ENCODE measurements at places on chromosomes 7 and 10.

DNA sequence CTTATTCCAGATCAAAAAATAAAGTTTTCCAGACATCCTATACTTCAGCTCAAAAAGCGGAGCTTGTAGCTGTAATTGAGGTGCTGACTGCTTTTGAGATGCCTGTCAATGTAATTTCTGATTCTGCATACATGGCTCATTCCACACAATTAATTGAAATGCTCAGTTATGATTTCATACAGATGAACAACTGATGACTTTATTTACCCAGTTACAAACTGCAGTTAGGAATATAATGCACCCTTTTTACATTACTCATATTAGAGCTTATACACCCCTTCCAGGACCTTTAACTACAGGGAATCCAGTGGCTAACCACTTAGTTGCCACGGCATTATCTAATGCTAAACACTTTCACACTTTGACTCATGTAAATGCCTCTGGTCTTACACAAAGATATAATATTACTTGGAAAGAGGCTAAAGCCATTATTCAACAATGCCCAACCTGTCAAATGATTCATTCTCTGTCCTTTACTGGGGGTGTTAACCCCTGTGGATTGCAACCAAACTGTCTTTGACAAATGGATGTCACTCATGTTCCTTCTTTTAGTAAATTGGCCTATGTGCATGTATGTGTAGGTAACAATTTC is 147.3 kb downstream of the ZNF33B start:
- peak; percentile 1 for DNase-seq

DNA sequence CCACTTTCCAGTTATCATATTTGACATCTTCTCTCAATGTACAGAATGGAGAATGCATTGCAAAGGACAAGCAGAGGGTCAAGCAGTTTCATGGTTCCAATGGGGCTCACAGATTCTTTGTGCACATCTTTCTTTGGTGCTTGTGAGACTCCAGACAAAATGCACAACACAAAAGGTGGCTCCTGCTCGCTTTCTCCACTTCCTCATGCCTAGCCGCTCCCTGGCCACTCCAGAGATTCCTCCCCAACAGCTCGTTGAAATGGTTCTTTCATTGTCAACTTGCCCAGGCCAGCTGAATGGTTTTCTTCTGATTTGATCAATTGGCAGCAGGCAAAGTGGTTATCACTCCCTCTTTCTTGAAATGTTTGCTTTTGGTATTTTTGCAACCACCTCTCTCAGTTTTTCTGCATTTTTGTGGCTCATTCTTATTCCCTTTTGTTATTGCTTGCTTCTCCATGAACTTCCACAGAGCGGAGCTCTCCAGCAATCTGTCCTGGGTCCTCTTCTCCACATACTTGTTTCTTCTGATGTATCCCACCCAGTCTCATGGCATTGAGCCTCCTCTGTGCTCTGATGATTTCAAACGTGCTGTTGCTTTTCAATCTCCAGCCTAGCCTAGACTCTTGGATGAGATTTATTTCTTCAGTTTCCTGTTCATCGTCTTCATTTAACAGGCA is 507.8 kb upstream of the MKI67 start:
- DNase-seq, result peak; percentile 16

DNA sequence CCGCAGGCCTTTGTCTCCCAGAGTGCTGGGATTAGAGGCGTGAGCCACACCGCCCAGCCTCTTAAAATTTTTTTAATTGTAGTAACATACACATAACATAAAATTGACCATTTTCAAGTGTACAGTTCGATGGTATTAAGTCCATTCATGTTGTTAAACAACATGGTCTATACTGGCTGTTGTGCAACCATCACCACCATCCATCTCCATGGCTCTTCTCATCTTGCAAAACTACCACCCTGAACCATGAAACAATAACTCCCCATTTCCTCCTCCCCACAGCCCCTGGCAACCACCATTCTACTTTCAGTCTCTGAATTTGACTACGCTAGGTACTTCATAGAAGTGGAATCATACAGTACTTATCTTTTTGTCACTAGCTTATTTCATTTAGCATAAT is 7.9 kb upstream of the ZFYVE27 start:
- no peak for DNase-seq

- no peak for DNase-seq
Measured at GRCh38 chr7:98231493-98232262, 20.4 kb downstream of the TECPR1 start.

- peak; percentile 56 for DNase-seq
Measured at GRCh38 chr7:29372351-29373090, 177.9 kb downstream of the CHN2 start.

- DNase-seq, result no peak
Measured at GRCh38 chr7:23279819-23280525, 19.2 kb upstream of the MALSU1 start.

DNA sequence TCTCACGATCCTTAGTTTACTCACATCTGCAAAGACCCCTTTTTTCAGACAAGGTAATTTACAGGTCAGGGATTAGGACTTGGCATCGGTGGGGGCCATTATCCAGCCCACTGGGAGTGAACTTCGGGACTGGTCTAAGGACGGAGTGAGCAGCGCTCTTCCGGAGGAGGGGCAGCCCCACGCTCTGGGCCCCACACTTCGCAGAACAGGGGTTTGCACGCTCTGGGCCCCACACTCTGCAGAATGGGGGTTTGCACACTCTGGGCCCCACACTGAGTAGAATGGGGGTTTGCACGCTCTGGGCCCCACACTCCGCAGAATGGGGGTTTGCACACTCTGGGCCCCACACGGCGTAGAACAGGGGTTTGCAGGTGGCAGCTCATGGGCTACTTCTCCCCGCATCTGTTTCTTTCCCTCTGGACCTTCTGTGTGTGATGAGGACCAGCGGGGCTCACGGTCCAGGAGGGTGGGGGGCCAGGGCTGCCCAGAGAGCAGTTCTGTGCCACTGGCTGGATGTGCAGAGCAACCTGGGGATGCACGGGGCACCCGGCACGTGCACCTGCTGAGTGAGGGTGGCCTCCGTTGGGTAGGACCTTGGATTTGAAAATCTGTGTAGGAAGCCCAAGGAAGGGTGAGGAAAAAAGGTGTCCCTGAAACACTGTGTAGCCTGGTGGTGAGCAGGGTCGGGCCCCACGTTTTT is 134.8 kb downstream of the WDR37 start:
- DNase-seq, result no peak

DNA sequence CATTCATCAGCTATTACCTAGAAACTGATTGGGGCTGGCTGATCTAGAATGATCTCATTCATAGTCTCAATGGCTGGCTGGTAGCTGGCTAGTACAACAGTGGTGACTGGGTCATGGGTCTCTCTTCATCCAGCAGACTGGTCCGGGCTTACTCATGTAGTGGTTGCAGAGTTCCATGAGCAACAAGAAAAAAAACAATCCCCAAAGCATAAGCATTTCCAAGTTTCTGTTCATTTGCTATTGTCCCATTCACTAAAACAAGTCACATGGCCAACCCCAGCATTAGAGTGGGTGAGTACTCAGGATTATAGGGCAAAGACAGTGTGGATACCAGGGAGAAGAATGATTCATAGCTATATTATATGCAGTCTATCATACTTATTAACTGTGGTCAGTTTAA is 85.2 kb upstream of the SEMA3C start:
- DNase-seq, result peak; percentile 91

DNA sequence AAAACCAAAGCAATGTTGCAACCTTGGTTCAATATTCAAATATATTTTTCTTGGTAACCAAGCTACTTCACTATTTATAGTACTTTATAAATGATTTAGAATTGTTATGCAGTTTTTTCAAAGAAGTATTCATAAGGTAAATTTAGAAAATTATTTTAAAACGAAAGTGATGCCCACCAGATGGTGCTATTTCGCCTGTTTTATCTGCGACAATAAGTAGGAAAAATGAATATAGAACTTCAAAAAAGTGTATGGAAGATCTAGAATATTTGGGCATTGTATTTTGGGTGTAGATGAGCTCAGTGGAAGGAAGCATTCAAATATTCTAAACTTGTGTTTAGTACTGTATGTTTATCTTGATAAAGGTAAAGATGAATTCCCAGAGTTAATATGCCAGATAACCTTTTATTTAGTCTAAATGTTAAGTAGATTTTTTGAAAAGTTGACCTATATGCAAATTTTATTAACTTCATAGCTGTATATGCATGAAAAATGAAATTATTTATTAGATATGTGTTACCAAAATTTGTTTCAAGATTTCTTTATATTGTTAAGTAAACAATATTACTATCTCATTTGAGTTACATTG is 93.2 kb downstream of the ADK start:
- peak; percentile 25 for DNase-seq

DNA sequence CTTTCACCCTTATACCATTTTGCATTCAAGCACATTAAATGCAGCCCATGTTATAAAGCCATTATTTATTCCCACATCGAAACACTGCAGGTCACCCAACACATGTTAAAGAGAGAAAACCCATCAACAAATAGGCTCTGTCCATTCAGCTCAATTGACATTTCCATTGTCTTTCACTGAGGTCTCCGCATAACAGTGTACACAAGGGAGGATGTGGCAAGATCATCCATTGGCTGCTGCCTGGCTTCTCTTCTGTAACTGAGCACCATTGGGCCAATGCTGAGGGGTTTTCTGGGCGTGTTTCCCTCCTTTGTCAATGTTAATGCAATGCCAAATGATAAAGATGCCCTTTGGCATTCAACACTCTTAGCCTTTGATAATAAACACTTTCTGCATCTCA is 278.1 kb upstream of the SP4 start:
- no peak for DNase-seq
